ENCODE measurements at places on chromosomes 13 and 19. TPM values are rescaled to one million over a fixed set of nuclear protein-coding genes. Genes with fewer than 3 reads are reported as not detected.

DNA sequence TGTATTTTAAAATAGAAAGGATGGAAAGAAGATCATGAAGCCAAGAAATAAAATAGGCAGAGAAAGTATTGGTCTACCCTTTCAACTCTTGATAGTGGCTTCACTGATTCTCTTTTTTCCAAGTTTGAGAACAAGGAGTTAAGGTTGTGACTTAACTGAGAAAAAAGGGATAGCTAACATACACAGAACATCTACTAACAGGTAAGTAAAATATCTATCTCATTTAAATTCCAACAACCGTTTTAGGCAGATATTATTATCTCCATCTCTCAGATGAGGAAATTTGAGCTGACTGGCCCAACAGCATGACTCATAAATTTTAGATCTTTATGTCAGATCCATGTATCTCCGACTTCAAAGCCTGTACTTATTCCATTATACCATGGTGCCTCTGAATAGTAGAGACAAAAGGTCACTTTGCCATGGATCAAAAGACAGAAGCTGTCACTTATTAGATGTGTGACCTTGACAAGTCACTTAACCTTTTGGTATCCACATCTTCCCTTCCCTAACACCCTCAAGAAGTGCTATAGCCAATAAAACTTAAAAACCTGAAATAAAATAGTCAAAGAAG is 152.1 kb downstream of the DACH1 start:
- peaks cover 14% of the 10 kb centered on the region for H3K4me1 ChIP-seq
- no peak for DNase-seq
- H3K27ac ChIP-seq = no peak overlapping the region
- no peaks in the 10 kb centered on the region for H3K27me3 ChIP-seq

Gene PLIN4
- polyA plus RNA-seq = 16.9 TPM

- no peaks in the 10 kb centered on the region for H3K27me3 ChIP-seq
- no peak overlapping the region for H3K4me3 ChIP-seq
- no peaks in the 10 kb centered on the region for H3K36me3 ChIP-seq
- no peak for DNase-seq
- H3K4me1 ChIP-seq = no peaks in the 10 kb centered on the region
Measured at GRCh38 chr13:90375851-90376250, 971.6 kb upstream of the MIR17HG start.

GRCh38 chr13:20254076-20254475 is 22.0 kb upstream of the GJB6 start:
- no peak for DNase-seq
- no peak overlapping the region for H3K27ac ChIP-seq
- no peak overlapping the region for H3K4me3 ChIP-seq
- no peaks in the 10 kb centered on the region for H3K4me1 ChIP-seq
- no peaks in the 10 kb centered on the region for H3K27me3 ChIP-seq

GRCh38 chr19:10000171-10000826 is 10.0 kb downstream of the COL5A3 start:
- H3K4me1 ChIP-seq = no peaks in the 10 kb centered on the region
- no peak overlapping the region for H3K4me3 ChIP-seq
- no peaks in the 10 kb centered on the region for H3K27me3 ChIP-seq
- no peak overlapping the region for H3K27ac ChIP-seq
- no peaks in the 10 kb centered on the region for H3K36me3 ChIP-seq

Gene FGF21
- polyA plus RNA-seq = not detected

DNA sequence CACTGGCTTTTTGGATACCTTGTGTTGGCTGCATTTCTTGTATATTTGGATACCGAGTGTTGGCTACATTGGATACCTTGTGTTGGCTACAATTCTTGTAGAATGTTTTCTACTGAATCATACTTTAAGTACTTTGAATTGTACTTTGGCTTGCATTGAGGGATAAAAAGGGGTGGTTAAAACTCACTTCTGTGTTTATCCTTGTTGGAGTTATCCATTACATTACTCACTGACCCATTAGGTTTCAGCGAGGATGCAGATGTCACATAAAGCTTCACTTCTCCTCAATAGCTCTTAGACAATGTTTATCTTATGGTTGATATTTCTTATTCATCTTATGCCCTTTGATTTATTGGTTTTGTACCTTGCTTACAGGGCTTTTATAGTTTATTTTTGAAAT is 43.1 kb downstream of the PDS5B start:
- no peak overlapping the region for H3K4me3 ChIP-seq
- no peaks in the 10 kb centered on the region for H3K4me1 ChIP-seq
- no peak for DNase-seq

Measured in small intestine (tissue), 16 donors.